Endodermal cell (in vitro differentiated cells): ENCODE measurements at places on chromosomes 4 and X.

GRCh38 chrX:133412246-133412645, 3.0 kb downstream of the GPC4 start:
- no peak for DNase-seq

- DNase-seq, result no peak
Observed at GRCh38 chr4:112325530-112325929, 28.4 kb downstream of the ALPK1 start.

DNA sequence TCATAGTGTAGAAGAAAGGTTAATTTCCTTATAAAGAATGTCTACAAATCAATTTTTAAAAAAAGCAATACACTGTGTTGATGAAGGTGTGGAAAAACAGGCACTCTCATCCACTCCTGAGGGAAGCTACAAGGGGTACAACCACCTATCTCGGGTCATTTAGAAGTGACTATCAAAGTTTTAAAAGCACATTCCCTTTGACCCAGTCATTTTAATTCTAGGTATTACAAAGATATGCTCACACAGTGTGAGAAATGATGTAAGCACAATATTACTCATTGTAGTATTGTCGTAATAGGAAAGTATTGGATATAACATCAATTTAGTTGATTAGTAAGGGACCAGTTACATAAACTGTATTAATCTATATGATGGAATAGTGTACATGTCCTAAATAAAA, 7.4 kb upstream of the HCCS start:
- DNase-seq, result no peak

DNA sequence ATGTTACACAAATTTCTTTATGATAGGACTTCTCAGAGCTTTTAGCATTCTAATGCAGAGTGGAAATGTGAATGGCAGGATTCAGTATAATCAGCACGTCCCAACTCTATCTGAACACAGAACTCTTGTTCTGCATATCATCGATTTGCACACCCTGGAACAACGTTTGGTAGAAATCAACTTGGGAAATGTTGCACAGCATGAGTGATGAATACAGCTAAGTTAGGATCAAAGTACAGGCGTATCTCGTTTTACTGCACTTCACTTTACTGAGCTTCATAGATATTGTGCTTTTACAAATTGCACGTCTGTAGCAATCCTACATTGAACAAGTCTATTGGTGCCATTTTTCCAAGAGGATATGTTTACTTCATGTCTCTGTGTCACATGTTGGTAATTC, 70.8 kb downstream of the SMARCA1 start:
- DNase-seq, result no peak

- no peak for DNase-seq
Observed at GRCh38 chr4:130008461-130008860, 912.5 kb downstream of the C4orf33 start.

- DNase-seq, result peak; percentile 93
Observed at GRCh38 chrX:74550295-74550802, 64.1 kb downstream of the RLIM start.

- DNase-seq, result no peak
Observed at GRCh38 chr4:99625369-99625768, 32.3 kb downstream of the C4orf54 start.

DNA sequence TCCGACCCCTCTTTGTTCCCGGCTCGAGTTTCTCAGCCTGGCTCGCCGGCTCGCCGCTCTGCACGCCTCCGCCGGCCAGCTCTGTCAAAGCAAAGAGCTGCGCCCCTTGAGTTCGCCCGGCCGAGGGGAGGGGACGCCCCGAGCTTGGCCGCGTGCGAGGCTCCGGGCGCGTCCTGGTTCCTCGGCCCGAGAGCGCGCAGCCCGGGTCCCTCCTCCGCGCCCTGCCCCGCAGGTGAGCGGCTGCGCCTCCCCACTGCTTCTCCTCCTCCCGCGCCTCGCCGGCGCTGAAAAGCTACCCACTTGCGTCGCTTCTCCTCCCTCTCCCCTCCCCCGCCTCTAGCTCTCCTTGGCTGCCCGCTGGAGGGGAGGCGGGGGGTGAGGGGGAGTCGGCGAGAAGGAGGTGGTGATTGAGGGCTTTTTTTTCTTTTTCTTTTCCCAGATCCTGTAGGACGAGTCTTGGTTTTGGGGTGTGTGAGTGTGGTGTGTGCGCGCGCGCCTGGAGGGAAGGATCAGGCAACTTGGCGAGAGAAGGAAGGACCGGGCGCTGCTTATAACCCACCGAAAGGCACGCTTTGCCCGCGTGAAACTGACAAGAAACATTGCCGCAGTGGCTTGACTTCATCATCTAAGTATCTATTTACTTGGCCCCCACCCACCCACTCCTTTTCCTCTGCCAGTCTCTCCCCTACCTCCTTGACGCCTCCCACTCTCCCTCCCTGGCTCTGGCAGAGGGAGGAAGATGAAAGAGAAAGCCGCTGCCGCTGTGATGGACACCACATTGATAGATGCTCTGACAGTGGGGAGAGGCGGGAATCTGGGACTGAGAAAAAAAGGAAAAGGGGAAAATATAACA, at the start of gene LEF1:
LEF1 (minus strand) TSS at position 262 of the 853 bp plus-strand sequence. CDS start 1,165 bp downstream, outside the sequence.
- DNase-seq, result peak; percentile 89

- DNase-seq, result no peak
Observed at GRCh38 chr4:72076562-72076961, 44.8 kb downstream of the NPFFR2 start.

DNA sequence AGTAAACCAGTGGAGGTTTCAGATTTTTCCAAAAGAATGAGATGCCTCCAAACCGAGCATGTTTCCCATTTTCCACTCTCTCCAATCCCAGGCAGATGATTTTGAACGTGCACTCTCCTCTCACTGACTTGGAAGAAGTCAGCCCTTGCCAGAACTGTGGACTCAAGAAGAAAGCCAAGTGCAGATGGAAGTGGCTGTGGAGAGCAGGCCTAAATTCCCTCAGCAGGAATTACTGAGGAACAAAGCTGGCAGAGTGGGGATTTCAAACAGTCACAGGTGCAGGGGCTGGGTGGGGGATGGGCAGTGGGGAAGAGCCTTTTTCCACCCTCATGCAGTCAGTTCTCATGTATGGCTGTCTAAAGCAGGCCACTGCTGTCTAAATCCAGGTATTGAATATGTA, 83.5 kb upstream of the PLAC1 start:
- no peak for DNase-seq

DNA sequence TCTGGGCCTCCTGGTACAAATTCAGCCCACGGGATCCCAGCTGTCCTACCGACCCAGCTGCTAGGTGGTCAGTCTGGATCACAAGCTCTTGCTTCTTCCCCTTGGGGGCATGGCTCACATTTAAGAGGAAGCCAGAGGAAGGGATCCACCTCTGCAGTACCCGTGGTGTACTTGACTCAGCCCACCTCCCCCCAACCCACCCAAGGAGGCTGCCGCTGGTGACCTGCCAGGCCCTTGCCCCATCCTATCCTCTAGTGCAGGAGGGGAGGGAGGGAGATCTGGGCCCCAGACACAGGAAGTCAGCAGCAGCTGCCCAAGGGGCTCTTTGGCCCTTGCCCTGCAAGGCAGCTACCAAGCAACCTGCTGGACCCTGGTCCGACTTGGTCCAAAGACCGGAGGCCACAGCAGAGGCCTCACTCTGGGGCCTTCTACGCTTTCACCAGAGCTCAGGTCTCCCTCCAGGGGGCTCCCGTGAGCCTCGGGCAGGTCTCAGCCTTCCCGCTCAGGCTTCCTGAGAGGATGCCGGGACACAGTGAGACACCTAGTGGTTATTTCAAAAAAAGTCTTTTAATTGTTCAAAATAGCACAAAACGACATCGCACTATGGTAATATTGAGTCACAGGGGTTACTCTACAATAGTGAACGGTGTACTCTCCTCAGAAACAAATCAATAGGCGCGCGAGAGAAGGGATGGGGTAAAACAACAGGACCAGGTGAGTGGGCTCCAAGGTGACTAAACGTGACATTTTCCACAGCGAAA, 2.7 kb upstream of the RENBP start:
- peak; percentile 90 for DNase-seq

DNA sequence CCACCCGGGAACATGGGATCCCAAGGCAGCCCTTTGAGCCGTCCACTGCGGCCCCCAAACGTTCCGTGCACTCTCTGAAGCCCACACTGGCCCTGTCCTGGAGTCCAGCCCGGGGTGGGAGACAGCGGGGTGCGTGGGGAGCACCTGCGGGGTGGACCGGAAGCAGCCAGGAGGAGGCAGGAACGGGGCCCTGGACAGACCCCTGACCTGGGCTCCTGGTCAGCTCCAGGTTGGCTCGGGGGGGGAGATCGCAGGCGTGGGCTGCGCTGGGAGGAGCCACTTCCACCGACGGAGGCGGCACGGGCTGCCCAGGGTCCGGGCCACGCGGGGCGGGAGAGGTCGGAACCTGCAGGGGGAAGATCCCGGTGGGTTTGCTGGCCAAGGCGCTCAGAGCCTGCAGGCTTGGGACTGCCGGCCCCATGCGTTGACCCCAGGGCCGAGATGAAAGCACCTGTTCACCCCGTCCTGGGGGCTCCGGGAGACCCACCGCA, 5.7 kb upstream of the PLCXD1 start:
- peak; percentile 79 for DNase-seq

DNA sequence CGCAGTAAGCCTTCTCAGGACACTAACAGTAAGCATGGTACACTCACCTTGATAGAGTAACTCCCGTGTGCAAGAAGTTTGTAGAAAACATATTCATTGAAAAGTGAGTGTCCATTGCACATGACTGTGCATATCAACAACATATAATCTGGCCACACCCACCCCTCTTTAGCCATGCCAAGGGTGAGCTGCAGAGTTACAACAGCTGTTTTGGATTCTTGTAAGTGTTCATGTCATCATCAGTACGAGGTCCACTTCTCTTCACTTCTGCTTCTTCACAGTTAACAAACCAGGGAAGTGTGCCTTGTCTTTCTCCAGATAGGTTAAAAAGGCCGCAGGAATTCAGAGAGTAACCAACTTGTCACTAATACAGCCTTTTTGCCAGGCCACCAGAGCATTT, 116.6 kb downstream of the IRF2 start:
- peak; percentile 3 for DNase-seq

- DNase-seq, result no peak
Observed at GRCh38 chrX:16853537-16853936, 16.6 kb downstream of the RBBP7 start.

- no peak for DNase-seq
Observed at GRCh38 chr4:57676394-57676793, 566.2 kb upstream of the IGFBP7 start.

- DNase-seq, result no peak
Observed at GRCh38 chr4:184281231-184282139, 63.8 kb upstream of the ENPP6 start.

DNA sequence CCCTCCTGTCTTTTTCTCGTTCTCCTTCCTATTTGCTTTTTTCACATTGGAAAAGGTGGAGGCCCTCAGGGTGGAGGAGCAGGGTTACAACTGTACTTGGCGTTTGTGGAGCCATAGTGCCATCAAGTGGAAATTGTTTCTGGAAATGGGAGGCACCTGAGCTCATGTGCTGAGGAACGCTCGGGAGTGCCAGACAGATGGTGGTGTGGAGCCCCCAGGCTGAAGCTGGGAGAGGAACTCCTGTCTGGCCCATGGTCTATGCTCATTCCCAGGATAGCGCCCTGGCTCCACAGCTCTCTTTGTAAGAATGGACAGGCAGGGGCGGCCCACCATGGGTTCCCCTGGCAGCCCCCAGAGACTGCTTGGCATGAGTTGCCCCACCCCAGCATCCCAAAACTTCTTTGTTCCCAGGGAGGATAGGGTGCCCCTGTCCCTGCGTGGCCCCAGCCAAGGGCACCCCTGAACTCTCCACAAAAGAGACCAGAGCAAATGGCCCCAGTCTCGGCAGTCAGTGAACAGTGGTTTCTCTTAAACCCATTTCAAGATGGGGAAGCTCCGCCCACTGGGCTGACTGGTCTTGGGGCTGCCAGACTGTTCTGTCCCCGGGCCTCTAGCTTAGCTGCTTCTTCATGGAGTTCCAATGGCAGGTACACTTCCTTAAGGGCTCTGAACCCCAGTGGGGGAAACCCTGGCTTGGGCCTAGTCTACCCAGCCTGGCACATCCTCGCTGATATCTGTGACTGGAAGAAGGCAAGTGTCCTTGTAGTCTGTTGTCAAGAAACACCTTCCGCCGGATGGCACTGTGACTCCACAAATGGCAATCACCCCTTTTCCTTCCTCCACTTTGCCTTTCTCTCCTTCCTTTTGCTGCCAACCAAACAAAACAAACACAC, 70.1 kb downstream of the NBDY start:
- peak; percentile 41 for DNase-seq

DNA sequence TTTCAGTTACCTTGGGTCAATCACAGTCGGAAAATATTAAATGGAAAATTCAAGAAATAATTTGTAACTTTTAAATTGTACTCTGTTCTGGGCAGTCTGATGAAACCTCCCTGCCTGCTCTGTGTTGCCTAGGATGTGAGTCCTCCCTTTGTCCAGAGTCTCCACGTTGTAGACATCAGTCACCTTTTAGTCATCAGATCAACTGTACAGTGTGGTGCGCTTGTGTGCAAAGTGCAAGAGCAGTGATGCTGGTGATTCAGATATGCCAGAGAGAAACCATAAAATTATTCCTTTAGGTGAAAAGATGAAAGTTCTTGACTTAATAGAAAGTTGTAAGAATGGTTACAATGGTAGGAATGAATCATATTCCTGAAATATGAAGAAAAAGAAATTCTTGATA, 1.4 kb downstream of the SPATA4 start:
- DNase-seq, result no peak

DNA sequence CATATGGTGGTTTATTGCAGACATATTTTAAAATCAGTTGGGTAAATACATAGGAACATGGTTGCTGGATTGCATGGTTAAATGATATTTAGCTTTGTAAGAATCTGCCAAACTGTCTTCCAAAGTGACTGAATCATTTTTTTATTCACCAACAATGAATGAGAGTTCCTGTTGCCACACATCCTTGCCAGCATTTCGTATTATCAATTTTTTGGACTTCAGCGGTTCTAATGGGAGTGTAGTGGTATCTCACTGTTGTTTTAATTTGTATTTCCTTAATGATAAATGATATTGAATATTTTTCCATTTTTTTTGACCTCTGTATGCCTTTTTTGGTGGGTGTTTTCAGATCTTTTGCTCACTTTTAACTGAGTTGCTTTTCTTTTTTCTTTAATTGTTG, 1.4 kb upstream of the MTHFD2L start:
- DNase-seq, result no peak

DNA sequence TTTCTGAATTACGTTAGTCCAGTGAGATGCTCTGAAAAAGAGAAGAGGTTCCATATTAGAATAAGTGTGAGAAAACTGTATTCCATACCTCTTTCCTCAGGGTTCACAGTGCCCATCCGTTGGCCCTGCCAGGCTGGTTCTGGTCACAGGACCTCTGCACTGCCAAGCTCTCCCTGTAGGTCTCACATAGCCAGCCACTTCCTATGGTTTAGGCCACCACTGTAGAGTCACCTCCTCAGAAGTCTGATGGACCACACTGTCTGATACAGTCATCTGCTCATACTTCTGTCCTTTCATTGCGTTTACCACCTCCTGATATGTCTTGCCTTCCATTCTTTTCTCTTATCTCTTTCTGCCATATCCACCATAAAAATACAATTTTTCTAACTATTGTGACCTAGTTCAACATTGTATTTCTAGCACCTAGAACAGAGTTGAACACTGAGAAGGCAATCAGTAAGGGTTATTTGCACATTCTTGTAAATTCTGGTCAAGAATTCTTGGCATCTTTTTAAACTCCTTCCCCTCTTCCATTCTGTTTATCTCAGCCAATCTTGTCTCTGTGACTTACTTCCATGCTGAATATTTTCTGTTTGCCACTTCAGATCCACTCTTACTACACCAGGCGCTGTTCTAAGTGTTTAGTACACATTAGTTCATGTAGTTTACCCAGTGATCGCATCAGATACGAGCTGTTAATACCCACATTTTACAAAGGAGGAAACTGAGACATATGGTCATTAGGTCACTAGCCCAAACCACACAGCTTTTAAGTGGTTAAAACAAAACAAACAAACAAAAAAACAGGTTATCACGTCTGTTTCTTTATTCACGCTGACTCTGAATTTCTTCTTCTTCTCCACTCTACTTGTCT, 125.6 kb downstream of the CBR4 start:
- no peak for DNase-seq

GRCh38 chrX:38426785-38427184, 74.4 kb downstream of the OTC start:
- no peak for DNase-seq
